ENCODE measurements at places on chromosomes 16 and 17. TPM values are rescaled to one million over a fixed set of nuclear protein-coding genes. Genes with fewer than 3 reads are reported as not detected.

The OR1A1 gene
- not detected for total RNA-seq

The PPL gene
- total RNA-seq: 90.0 TPM

The ST6GALNAC2 gene
- total RNA-seq: not detected

The TBC1D3C gene
- total RNA-seq: not detected

The TRAPPC1 gene
- 27.2 TPM for total RNA-seq

The SGCA gene
- not detected for total RNA-seq

The MYO1D gene
- 55.5 TPM for total RNA-seq

The ZNF747 gene
- total RNA-seq: 8.1 TPM

The ODAD4 gene
- total RNA-seq: 0.37 TPM

The HOXB4 gene
- 3.3 TPM for total RNA-seq

The BLMH gene
- total RNA-seq: 31.3 TPM

The UTS2R gene
- total RNA-seq: not detected

The MYH2 gene
- total RNA-seq: not detected

The ZACN gene
- total RNA-seq: not detected

The IL32 gene
- 0.59 TPM for total RNA-seq

The CDK5RAP3 gene
- 31.5 TPM for total RNA-seq

The SLC5A10 gene
- not detected for total RNA-seq

All from subcutaneous preadipocyte (primary cell).